ENCODE measurements at places on chromosomes 16 and 17.
A peak's percentile ranks its signal among the peaks of the same experiment; 100 is the strongest.

- no peak for DNase-seq
Observed at GRCh38 chr17:5962371-5962770, 107.8 kb upstream of the WSCD1 start.

DNA sequence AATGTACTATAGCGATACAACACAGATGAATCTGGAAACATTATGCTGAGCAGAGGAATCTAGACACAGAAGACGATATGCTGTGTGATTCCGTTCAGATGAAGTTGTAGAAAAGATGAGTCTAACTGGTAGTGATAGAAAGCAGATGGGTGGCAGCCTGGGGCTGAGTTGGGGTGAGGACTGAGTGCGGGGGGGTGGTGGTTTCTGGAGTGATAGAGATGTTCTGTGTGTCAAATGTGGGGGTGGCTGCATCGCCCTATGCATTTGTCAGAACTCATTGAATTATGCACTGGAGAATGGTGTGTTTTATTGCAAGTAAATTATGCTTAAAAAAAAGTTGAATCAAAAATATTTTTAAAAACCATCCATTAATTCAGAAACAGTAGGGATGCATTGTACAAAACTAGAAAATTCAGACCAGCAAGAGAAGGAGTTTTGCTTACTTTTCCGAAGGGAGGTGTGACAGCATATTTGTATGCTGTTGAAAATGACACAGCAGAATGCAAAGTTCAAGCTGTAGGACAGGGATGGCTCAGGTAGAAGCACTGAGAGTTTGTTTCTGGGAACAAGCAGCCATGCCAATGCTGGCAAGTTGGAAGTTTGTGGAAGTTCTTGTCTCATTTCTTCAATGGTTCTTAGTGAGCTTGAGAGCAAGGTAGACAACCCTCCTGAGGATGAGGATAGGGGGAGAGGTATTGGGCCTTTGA, 13.0 kb upstream of the DRG2 start:
- DNase-seq: no peak

DNA sequence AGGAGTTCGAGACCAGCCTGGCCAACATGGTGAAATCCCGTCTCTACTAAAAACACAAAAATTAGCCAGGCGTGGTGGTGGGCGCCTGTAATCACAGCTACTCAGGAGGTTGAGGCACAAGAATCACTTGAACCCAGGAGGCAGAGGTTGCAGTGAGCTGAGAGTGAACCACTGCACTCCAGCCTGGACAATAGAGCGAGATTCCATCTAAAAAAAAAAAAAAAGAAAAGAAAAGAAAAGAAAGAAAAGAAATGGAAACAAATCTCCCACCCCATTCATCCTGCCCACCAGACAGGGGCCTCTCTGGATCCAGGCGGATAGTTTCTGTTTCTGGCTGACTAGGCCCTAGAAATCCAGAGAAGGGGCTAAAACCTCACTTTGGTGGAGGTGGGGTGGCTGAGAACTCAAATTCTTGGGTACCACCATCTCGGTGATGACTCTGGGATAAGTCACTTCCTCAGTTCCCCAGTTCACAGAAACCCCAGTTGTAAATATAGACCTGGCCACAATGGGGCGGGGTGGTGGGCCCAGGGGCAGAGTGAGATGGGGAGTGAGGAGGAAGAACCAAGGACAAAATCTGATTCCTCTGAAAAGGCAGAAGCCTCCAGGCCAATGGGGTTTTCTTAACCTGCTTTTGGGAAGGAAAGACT, 22.2 kb downstream of the SOCS1 start:
- no peak for DNase-seq

GRCh38 chr17:64356776-64357175, 33.9 kb downstream of the PECAM1 start:
- no peak for DNase-seq

DNA sequence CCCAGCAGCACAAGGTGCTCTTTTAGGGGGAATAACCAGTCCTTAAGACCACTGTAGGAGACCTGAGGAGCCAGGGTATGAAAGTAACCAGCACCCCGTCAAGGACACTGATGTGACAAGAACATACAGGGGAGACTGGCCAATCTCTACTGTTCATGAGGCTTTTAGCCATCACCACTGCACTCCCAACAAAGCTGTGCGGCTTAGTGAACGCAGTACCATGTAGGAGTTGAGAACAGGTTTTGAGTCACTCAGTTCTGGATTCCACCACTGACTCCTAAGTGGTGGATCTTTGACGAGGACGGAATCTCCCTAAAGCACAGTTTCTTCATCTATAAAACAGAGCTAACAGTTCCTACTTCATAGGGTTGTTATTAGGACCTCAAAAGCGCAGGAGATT, 26.8 kb downstream of the COG4 start:
- DNase-seq: no peak

- DNase-seq: no peak
Observed at GRCh38 chr17:13973960-13974651, 95.2 kb upstream of the COX10 start.

DNA sequence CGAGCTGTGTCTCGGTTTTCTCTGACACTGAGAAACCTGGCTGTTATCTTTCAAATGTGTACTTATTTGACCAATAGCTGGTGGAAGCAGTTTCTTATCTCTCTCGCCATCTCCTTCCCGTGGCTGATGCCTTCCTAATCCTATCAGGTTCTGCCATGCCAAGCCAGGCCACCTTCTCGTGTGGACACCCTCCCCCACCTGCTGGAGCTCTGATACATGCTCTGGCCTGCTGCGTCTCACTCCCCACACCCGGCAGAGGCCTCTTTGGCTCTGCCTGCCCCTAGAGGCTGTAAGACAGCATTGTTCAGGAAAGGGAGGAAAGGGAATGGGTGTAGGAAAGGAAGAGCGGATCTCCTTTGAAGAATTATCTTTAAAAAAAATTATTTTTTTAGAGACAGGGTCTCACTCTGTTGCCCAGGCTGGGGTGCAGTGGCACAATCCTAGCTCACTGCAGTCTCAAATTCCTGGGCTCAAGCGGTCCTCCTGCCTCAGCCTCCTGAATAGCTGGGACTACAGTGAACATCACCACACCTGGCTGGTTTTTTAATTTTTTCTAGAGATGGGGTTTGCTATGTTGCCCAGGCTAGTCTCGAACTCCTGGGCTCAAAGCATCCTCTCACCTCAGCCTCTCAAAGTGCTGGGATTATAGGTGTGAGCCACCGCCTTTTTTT, 7.5 kb upstream of the ARMC5 start:
- DNase-seq: peak; percentile 26

All from NCI-H1436 (cell line).